ENCODE measurements at places on chromosomes 7 and 10. TPM values are rescaled to one million over a fixed set of nuclear protein-coding genes. Genes with fewer than 3 reads are reported as not detected.

GRCh38 chr7:24510759-24511158, 62.5 kb upstream of the PALS2 start:
- no peak overlapping the region for H3K4me3 ChIP-seq
- H3K27me3 ChIP-seq = no peaks in the 10 kb centered on the region
- no peaks in the 10 kb centered on the region for H3K36me3 ChIP-seq
- no peaks in the 10 kb centered on the region for H3K4me1 ChIP-seq
- no peak overlapping the region for H3K27ac ChIP-seq

HOXA10 gene
- 1.6 TPM for polyA plus RNA-seq

NPY4R2 gene
- polyA plus RNA-seq = 0.16 TPM

UROS gene
- polyA plus RNA-seq = 40.1 TPM

GRCh38 chr7:139591550-139592195, 68.2 kb downstream of the CLEC2L start:
- no peak for DNase-seq
- H3K27ac ChIP-seq = no peak overlapping the region
- peaks cover 15% of the 10 kb centered on the region for H3K36me3 ChIP-seq
- H3K4me1 ChIP-seq = no peaks in the 10 kb centered on the region

PRSS1 gene
- not detected for polyA plus RNA-seq

- H3K4me3 ChIP-seq = no peak overlapping the region
- no peaks in the 10 kb centered on the region for H3K36me3 ChIP-seq
- no peak for DNase-seq
- H3K27me3 ChIP-seq = no peaks in the 10 kb centered on the region
- H3K4me1 ChIP-seq = peaks cover 13% of the 10 kb centered on the region
- no peak overlapping the region for H3K27ac ChIP-seq
These were observed 483.8 kb upstream of the FOXK1 start for GRCh38 chr7:4198301-4198700.

Data from keratinocyte (primary cell).